ENCODE measurements at places on chromosomes 1 and 21. TPM values are rescaled to one million over a fixed set of nuclear protein-coding genes. Genes with fewer than 3 reads are reported as not detected.

DNA sequence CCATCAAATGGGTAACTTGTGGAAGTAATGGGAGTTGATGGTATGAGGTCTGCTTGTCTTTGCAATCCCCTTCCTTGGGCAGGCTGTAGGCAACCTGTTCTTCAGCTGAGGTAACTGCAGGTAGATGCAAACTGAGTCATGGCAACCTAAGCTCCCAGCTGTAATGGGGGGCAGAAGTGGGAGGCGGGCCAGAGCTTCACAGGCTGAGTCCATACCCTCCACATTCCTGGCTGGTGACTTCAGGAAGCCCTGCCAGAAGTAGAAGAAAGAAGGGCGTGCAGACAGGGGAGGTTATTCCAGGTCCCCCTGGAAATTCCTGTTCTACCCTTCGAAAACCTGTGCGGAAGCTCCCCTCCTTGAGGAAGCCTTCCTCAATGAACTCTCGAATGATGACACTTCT lies 44.9 kb downstream of the ARHGEF11 start:
- no peak overlapping the region for H3K4me3 ChIP-seq
- DNase-seq, result peak; percentile 6
- H3K36me3 ChIP-seq, result no peaks in the 10 kb centered on the region
- peaks cover 20% of the 10 kb centered on the region for H3K4me1 ChIP-seq
- no peaks in the 10 kb centered on the region for H3K27me3 ChIP-seq

FCGR2B gene
- not detected for total RNA-seq

HES3 gene
- not detected for total RNA-seq

DNA sequence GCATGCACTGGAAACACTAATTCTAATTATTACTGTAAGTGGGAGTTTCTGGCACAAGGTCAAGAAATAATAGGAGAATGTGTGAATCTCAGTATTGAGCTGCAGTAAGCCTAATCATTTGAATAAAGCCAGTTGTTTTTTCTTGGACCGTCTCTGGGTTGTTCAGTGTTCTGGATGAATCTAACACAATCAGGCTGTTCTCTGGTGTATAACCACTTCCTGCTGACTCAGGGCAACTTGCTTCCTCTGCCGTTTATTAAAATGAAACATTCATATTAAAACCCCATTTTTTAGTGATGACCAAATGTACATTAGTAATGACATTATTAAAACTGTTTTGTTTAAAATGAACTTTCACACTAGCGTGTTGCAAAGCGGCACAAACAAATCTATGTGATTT lies 273.1 kb upstream of the SNX7 start:
- H3K4me1 ChIP-seq, result peaks cover 57% of the 10 kb centered on the region
- no peaks in the 10 kb centered on the region for H3K36me3 ChIP-seq
- peak overlapping the region; percentile 27 for H3K4me3 ChIP-seq
- H3K27me3 ChIP-seq, result no peaks in the 10 kb centered on the region
- peak; percentile 91 for DNase-seq

GRCh38 chr21:41366522-41367151 lies 4.8 kb downstream of the MX2 start:
- no peak overlapping the region for H3K27ac ChIP-seq
- DNase-seq, result no peak
- H3K27me3 ChIP-seq, result no peaks in the 10 kb centered on the region
- H3K4me1 ChIP-seq, result no peaks in the 10 kb centered on the region
- no peaks in the 10 kb centered on the region for H3K36me3 ChIP-seq

DNA sequence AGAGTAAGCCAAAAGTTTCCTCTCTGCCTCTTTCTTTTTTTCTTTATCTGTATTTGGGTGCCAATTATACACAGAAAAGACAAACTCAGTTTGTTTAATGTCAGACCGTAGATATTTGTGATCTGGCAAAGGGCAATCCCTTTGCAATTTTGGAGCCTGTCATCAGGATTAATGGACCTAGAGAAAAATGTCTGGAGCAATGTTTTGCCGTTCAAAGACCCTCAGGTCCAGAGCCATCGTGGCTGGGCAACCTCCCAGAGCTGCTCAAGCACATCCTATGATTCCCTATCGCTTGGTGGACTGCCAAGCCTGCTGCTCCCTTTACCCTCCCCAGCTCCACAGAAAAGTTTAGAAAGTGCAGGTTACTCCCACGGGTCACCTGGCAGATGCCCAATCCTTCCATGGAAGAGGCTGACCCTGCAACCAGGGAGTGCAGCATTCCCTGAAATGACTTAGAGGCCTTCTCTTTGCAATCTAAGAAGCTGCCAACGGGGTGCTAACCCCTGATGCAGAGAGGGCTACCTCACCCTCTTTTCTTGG lies 112.5 kb upstream of the NGF start:
- no peaks in the 10 kb centered on the region for H3K4me1 ChIP-seq
- no peaks in the 10 kb centered on the region for H3K36me3 ChIP-seq
- H3K4me3 ChIP-seq, result no peak overlapping the region

Measured in endothelial cell of umbilical vein (primary cell).